Lung (tissue), 17 donors: ENCODE measurements at places on chromosomes 16 and 17. TPM values are rescaled to one million over a fixed set of nuclear protein-coding genes. Genes with fewer than 3 reads are reported as not detected.
A peak's percentile ranks its signal among the peaks of the same experiment; 100 is the strongest.

GRCh38 chr17:28554565-28554964 is 2.1 kb upstream of the UNC119 start:
- no peak for DNase-seq

DNA sequence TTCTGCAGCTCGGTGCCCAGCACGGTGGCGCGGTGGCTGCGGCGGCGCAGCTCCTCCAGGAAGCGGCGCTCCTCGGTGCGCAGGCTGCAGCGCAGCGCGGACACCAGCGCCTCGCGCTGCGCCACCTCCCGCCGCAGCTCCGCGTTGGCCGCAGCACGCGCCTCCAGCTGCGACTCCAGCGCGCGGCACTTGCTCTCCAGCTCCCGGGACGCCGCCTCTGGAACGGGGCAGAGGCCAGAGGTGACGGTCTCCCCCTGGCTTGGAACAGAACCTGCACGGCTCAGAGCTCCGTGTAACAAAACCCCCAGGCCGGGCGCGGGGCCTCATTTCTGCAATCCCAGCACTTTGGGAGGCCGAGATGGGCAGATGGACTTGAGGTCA is 13.2 kb upstream of the CLUH start:
- peak; percentile 74 for DNase-seq

DNA sequence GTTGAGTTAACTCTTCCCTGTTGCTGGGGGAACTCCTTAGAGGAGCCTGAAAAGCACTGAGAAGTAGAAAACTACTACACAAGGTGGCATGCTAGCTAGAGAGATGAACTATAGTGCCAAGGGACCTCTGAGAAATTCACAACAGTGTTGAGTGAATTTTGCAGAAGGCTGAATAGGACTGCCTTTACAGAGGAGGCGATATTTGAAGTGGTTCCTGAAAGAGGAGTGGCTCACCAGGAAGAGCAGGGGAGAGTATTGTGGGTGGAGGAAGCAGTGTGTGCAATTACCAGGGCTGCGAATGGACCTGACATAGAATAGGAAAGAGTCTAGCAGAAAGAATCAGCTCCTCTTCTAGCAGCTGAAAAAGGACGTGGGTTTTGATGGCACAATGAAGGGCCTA is 66.4 kb downstream of the CDK5R1 start:
- no peak for DNase-seq

DNA sequence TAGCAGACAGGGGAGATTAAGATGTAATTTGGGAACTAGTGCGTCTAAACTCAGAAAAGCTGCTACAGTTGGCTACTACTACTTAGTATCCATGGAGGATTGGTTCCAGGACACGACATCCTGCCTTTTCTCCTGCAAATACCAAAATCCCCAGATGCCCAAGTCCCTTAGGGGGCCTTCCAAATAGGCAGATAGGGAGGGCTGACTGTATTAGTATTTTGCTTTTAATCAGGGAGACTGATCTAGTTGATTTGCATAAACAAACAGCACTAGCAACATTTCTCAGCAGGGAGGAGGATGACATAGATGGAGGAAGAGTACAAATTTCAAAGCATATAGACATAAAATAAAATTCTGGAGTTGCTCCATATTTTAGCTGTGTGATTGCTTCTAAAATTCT is 621.6 kb upstream of the GOT2 start:
- DNase-seq = no peak

- peak; percentile 57 for DNase-seq
Observed at GRCh38 chr17:82565551-82565950, 46.0 kb downstream of the FOXK2 start.

DNA sequence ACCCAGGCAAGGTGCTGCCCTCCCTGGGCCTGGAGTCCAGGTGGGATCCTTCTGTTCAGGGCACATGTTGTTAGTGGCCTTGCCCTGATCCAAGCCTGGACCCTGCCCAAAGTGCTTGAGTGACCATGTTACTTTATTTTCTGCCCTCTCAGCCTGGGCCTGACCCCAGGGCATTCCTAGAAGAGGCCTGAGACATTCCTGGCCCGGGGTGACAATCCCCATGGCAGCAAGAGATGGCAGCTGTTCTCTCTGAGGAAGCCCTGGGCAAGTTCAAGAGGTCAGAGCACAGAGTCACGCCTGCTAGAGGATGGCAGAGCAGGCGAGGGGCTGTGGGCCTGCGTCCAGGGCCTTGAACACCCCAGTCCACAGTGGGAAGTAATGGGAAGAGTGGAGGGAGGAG is 5.0 kb downstream of the CDH16 start:
- DNase-seq = no peak

- DNase-seq = no peak
Observed at GRCh38 chr17:40022961-40023541, 7.8 kb downstream of the CSF3 start.

CDRT15L2 gene
- not detected for total RNA-seq

DNA sequence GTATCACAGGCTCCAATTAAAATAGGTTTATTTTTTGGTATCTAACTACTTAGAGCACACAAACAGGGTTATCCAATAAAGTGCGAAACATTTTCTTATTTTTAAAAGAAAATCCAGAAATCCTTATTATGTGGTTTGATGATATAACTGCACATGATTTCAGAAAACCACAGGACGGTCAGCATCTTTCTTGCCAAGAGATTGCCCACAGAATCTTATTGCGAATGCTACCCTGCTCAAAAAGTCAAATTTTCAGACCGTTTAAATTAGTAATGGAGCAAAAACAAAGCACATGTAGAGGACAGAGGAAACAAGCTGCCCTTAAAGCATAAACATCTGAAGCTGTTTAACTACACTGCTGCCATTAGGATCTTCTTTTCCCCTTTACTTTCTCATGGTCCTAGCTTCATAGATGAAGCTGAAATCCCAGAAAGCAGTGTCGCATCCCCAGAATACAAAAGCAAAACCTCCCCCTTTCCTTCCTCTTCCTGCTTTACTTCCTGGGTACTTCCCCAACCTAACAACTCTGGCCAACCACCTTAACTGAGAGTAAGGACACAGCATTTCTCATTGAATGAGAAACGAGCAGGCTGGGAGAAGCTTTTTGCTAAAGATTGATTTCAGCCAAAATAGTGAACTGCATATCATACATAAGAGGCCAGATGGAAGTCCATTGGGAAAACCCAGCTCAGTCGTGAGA is 43.7 kb downstream of the CMTM4 start:
- DNase-seq = no peak

DNA sequence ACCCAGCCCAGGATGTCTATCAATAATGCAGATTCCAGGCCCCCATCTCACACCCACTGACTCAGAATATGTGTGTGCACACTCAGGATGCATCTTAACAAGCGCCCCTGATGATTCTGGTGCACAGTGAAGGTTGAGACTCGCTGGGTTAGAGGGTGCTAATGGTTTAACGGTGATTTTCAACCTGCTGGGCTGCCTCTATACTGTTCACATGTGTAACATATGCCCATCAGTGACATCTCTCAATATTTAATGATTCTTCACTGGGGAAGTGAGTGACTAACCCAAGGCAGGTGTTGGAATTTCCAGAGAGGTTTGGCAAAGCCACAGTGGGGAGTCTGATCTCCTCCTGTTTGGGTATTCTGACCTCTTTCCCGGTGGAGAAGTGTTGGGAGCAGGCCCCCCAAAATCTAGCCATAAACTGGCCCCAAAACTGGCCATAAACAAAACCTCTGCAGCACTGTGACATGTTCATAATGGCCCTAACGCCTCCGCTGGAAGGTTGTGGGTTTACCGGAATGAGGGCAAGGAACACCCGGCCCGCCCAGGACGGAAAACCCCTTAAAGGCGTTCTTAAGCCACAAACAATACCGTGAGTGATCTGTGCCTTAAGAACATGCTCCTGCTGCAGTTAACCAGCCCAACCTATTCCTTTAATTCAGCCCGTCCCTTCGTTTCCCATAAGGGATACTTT is 4.1 kb upstream of the DOC2B start:
- DNase-seq = no peak

- DNase-seq = no peak
Observed at GRCh38 chr17:52606098-52606497, 447.6 kb upstream of the CA10 start.

- DNase-seq = no peak
Observed at GRCh38 chr17:4362141-4362540, 4.3 kb downstream of the UBE2G1 start.

GRCh38 chr16:3532741-3533140 is 31.9 kb downstream of the CLUAP1 start:
- no peak for DNase-seq

GRCh38 chr17:48610282-48611211 is at the start of gene HOXB7:
Gene HOXB7, minus strand, starts transcription at chr17:48611017. Its CDS starts 99 bp downstream, at chr17:48610918.
- peak; percentile 87 for DNase-seq

ITGAX gene
- total RNA-seq = 134 TPM

GRCh38 chr17:61072648-61073047 is 327.0 kb upstream of the TBX2 start:
- no peak for DNase-seq

GRCh38 chr16:56855946-56856345 is 9.1 kb upstream of the SLC12A3 start:
- DNase-seq = no peak

DNA sequence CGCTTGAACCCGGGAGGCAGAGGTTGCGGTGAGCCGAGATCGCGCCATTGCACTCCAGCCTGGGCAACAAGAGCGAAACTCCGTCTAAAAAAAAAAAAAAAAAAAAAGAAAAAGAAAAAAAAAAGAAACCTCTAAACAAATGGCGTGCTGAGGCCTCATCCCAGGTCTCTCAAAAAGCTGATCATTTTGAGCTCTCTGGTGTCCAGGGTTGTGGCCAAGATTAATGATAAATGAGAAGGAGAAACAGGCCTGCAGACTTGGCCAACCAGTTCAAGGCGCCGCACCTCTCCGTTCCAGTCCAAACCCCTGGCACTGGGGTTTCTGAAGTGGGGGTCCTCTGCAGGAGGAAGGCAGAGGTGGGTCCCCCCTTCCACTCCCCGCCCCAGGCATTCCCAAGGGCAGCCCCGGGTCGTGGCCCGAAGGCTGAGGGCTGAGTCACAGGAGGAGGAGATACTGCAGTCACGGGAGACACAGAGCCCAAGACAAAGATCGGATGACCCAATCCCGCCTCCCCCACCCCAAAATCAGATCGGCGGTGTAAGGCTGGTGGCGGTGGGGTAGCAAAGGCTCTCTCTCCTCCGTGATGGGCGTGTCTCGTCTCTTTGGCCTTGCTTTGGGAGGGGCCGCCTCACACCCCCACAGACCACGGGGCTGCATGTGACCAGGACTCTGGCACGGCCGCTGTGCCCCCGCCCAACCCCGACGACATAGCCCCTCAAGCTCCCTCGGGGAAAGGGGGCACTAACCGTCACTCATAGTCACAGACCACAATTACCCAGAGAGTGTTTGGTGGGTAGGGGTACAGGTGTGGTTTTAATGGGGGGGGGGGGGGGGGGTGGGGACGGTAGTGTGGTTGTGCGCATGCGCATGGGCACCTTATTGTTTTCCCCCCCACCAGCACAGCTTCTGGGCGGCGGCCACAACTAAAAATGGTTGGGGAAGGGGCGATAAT is 1.1 kb downstream of the VAT1 start:
- peak; percentile 48 for DNase-seq
